ENCODE measurements at places on chromosomes 4 and X.

GRCh38 chr4:518569-519083, 19.6 kb downstream of the PIGG start:
- DNase-seq, result no peak

- DNase-seq, result no peak
Measured at GRCh38 chrX:40844471-40844870, 109.1 kb upstream of the MED14 start.

- DNase-seq, result no peak
Measured at GRCh38 chrX:9758021-9758638, 7.5 kb downstream of the GPR143 start.

DNA sequence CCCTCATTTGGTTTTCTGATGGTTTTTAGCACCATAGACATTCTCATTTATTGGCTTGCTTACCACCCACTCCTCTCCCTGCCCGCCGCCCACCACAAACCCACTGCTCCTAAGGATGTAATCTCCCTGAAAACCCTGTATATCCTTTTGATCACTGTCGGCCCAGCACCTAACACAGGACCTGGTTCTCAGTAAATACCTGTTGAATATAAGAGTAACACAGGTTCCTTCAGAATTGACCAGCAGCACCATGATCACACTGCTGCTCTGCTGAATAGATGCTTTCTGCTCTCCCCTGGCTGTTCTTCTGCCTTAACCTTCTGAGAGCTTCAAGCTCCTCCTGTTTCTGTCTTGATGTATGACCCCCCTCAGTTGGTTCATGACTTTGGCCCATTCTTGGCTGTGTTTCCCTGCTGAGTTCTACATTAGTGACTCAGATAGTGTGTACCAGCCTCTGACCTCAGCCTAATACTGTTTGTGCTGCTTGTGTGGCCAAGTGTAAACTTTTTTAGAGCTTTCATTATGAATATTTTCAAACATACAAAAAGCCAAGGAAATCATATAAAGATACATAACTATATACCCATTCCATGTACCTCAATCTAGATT, 265.3 kb downstream of the FRMPD4 start:
- no peak for DNase-seq

- DNase-seq, result no peak
Measured at GRCh38 chrX:40852586-40852985, 117.2 kb upstream of the MED14 start.

DNA sequence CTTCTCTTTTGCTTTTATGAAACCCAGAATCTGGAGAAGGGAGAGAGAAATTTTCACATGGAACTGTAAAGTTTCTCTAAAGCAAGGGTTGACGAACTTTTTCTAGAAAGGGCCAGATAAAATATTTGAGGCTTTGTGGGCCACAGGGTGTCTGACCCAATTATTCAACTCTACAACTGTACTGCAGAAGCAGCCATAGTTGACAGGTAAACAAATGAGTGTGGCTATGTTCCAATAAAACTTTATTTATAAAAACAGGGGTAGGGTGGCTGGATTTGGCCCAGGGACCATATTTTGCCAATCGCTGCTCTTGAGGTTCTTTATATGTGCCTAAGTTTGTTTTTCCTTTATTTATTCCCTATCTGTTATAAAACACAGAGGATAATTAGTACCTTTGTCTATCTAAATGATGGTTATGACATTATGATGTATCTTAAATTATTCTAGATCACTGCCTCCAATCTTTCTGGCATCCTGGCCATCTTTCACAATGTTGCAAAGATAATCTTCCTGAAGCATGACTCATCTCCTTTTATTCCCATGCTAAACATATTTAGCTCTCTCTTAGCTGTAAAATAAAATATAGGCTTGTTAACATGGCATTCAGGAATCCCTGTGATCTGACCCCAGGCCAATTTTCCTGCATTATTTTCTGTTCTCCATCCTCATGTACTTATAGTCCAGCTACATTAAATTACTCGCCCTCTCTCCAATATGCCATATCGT, 106.8 kb upstream of the CBLL2 start:
- DNase-seq, result no peak
